ENCODE measurements at places on chromosomes 7 and 10.

- DNase-seq, result no peak
Measured at GRCh38 chr10:131871673-131872005, 29.2 kb upstream of the PPP2R2D start.

DNA sequence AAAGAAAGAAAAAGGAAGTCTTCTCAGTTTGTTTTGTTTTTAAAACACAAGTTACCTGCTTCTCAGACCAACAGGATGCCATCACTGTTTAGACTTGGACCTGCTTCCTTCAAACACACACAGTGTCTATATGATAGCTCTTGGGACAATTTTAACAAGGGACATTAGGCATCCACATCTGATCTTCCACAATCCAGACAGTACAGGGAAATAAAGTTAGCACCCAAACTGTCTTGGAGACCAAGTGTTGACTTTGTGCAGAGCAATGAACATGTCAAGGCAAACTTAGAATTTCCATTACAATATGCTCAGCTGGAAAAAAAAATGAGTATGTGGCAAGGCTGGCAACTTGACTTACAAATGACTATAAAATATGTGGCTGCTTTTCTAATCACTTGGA, 80.9 kb downstream of the SGMS1 start:
- DNase-seq, result no peak

DNA sequence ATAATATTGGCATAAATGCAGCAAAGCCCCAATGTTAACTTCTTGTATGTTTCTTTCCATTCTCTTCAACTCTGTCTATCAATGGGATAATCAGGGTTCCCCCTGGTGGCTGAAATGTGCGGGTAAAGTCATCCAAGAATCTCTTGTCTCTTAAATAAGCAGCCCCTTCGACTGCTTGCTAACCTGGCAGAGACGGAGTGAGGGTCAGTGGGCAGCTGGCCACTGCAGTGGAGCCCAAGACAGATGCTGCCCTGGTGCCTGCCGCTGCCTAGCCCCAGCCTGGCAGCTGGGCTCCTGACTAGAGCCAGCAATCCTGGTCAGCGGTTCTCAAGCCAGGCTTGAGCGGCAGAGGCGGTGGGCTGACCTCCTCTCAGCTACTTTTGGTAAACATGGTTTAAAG, 248.9 kb downstream of the COBL start:
- peak; percentile 83 for DNase-seq

DNA sequence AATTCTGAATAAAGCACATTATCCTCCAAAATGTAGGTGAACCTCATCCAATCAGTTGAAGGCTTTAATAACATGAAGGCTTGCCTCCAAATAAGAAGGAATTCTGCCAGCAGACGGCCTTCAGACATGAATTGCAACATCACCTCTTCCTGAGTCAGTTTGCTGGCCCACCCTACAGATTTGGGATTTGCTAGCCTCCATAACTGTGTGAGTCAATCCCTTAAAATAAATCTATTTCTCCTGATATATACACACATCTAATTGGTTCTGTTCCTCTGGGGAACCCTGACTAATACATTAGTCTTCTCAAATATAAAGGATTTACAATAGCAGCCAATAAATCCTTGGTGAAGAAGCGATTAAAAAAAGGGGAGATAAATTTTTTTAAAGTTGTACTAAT, 34.8 kb upstream of the OSBPL3 start:
- DNase-seq, result no peak

DNA sequence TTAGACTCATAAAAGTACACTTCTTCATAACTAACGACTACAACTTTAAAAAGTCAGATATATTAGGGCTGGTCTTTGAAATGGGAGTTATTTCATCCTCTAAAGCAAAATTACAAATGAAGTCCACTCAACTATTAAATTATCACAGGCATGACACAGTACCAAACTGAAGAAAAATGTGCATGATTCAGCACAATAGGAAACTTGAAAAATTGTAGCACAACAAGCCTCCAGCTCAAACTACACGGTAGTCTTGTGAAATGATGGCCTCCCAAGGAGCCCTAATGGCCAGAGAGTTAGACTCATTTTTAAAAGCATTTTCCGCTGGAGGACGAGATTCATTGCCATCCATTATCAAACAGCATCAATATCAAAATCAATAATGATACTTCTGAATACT, 76.4 kb downstream of the MAGI2 start:
- DNase-seq, result no peak

Data from neural progenitor cell (in vitro differentiated cells).